Epithelial cell of alveolus of lung (primary cell): ENCODE measurements at places on chromosomes 2 and 18. TPM values are rescaled to one million over a fixed set of nuclear protein-coding genes. Genes with fewer than 3 reads are reported as not detected.

Gene PDE1A
- total RNA-seq, result 0.13 and 15.3 TPM in 2 replicates

Gene TP53I3
- 54.9 and 77.7 TPM in 2 replicates for total RNA-seq

Gene LINC00305
- total RNA-seq, result not detected in 2 replicates

Gene SERPINB5
- 1.0 and 1.8 TPM in 2 replicates for total RNA-seq

Gene LIMS4
- 1.3 TPM in 1 of 2 replicates, not detected in the other for total RNA-seq

Gene CRYGD
- not detected in 2 replicates for total RNA-seq

Gene HOXD13
- total RNA-seq, result not detected in 2 replicates

Gene STAM2
- total RNA-seq, result 19.5 and 25.9 TPM in 2 replicates

Gene AMMECR1L
- total RNA-seq, result 12.7 and 16.9 TPM in 2 replicates

Gene APCDD1
- 5.9 and 20.5 TPM in 2 replicates for total RNA-seq

Gene CKAP2L
- total RNA-seq, result 5.6 and 19.4 TPM in 2 replicates

Gene LONRF2
- 0.13 TPM in 1 of 2 replicates, not detected in the other for total RNA-seq

Gene CCDC68
- total RNA-seq, result 20.2 and 36.8 TPM in 2 replicates

Gene NXPH2
- 0.13 TPM in 1 of 2 replicates, not detected in the other for total RNA-seq

Gene LDLRAD4
- 0.52 and 0.80 TPM in 2 replicates for total RNA-seq

Gene UGT1A6
- total RNA-seq, result not detected in 2 replicates

Gene OTX1
- 0.13 TPM in 1 of 2 replicates, not detected in the other for total RNA-seq

Gene KRTCAP3
- 2.7 TPM in 1 of 2 replicates, not detected in the other for total RNA-seq

Gene GRB14
- 1.3 TPM in 1 of 2 replicates, not detected in the other for total RNA-seq

Gene HRH4
- not detected in 2 replicates for total RNA-seq

Gene CABYR
- total RNA-seq, result 0.88 and 6.9 TPM in 2 replicates

Gene RESP18
- total RNA-seq, result not detected in 2 replicates

Gene LOXHD1
- not detected in 2 replicates for total RNA-seq

Gene LBH
- 31.1 and 39.8 TPM in 2 replicates for total RNA-seq

Gene HOXD1
- total RNA-seq, result not detected in 2 replicates

Gene TSPYL6
- not detected in 2 replicates for total RNA-seq

Gene MC5R
- total RNA-seq, result not detected in 2 replicates

Gene POTEI
- not detected in 2 replicates for total RNA-seq

Gene CRYGB
- not detected in 2 replicates for total RNA-seq

Gene UPP2
- not detected in 2 replicates for total RNA-seq

Gene MGAT4A
- 0.39 and 0.56 TPM in 2 replicates for total RNA-seq

Gene FSIP2
- 0.13 and 0.24 TPM in 2 replicates for total RNA-seq

Gene SERPINB10
- not detected in 2 replicates for total RNA-seq

Gene PCARE
- total RNA-seq, result not detected in 2 replicates

Gene NEU4
- 0.08 TPM in 1 of 2 replicates, not detected in the other for total RNA-seq

Gene ST6GAL2
- 0.08 and 1.9 TPM in 2 replicates for total RNA-seq

Gene CLEC4F
- total RNA-seq, result not detected in 2 replicates

Gene SIX3
- total RNA-seq, result not detected in 2 replicates

Gene SLC30A3
- not detected in 2 replicates for total RNA-seq

Gene NT5C1B
- not detected in 2 replicates for total RNA-seq

Gene RASGRP3
- total RNA-seq, result 0.56 and 1.9 TPM in 2 replicates

Gene ZNF385B
- not detected in 2 replicates for total RNA-seq

Gene FBXO36
- 4.3 and 9.1 TPM in 2 replicates for total RNA-seq

Gene SERPINB2
- 1.4 and 19.1 TPM in 2 replicates for total RNA-seq

Gene RBBP8
- 14.8 and 30.9 TPM in 2 replicates for total RNA-seq

Gene AFF3
- total RNA-seq, result 5.7 and 6.6 TPM in 2 replicates
